Karpas-422 (cell line): ENCODE measurements at places on chromosomes 3 and 15.
A peak's percentile ranks its signal among the peaks of the same experiment; 100 is the strongest.

DNA sequence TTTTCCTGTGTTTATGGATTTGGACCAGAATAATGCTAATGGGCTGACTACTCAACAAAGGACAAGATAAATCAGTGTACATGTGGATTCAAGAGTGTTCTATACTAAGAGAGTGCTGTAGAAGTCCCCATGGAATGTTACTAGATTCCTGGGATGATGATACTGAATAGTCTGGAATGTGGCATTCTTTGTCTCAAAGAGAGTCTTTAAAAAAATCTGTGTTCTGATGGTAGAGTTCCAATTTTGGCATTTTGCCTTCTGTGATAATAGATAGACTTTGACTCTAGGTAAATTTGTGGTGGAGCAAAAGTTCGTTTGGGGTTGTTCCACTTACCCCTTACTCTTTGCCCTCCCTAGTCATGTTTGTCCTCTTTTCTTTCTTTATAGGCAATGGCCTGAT, 43.7 kb downstream of the NMD3 start:
- no peak for DNase-seq

DNA sequence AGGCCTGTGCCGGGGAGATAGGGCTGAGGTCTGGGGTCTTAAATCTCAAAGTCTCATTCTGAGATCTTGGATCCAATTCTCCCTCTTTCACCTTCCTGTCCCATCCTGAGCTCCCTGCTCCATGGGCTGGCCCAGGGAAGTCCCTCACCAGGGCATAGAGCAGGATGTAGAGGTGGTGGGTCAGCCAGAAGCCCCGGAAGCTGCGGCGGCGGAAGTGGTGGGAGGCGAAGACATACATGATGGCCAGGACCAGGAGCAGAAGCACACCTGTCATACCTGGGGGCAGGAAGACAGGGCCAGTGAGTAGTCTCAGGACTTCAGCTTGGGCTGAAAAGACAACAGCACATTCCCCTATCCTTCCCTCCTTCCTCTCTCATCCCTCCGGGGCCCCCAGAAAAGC, 16.5 kb downstream of the DUOX2 start:
- no peak for DNase-seq

DNA sequence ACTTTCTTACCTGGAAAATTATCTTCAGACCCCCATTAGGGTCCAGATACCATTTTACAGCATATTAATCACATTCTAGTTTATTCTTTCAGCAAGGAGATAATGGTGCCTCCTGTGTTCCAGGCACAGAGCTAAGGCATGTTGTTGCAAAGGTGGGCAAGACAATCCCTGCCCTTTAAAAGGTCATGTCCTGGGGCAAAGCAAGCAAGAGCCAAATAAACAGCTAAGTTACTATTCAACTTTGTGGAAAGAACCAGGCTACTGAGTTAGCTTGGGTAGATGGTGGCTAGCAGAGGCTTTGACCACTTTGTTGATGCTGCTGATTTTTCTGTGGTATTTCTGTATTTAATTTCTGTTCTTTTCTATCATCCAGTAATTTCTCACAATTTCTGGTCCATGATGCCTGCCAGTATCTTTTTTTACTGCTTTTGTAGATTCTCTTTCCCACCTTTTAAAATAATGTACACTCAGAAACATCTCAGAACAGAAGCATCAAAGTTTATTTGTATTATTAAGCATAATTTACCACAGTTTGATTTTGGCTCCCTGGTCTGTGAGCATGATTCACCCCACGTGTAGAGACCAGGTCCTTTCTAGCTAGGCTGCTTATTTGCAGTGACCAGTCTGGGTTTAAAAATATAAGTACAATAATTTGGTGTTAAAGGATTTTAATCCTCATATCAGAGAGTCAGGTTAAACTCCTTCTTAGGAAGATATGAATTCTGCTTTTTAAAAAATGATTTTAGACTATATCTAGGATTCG, 71.5 kb downstream of the LRRC28 start:
- no peak for DNase-seq

DNA sequence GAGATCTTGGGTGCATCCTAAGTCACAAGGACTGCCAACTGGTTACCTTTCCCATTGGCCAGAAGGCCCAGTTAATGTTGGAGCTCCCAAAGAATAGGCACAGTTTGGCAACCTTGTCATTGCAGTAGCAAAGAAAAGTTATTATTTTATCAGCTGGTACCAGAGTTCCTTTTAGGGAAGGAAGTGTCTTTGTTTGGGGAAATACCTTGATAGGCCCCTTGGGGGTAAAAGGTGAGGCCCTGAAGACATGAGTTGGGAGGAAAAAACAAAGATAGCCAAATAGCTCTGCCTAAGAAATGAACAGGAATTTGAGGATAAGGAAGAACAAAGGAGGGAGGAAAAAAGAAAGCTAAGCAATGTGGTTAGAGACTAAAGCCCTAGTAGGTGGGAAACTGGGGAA, 85.8 kb downstream of the ANP32A start:
- DNase-seq = peak; percentile 35

DNA sequence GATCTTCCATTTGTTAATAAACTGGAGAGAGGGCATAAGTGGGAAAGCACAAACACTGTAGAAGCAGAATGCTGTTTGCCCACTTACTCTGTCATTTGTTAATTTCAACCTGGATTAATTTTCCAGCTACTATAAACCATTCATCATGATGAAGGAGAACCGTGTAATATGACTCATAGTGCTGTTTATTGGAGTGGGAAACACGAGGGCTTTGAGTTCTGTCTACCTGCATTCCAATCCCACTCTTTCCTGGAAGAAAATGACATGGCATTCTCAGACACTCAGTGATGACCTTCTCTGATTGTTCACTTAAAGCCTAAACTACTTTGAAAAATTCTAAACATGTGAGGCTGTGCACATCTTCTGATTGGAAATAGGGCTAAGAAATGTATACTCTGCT, 826.7 kb downstream of the AGBL1 start:
- no peak for DNase-seq

DNA sequence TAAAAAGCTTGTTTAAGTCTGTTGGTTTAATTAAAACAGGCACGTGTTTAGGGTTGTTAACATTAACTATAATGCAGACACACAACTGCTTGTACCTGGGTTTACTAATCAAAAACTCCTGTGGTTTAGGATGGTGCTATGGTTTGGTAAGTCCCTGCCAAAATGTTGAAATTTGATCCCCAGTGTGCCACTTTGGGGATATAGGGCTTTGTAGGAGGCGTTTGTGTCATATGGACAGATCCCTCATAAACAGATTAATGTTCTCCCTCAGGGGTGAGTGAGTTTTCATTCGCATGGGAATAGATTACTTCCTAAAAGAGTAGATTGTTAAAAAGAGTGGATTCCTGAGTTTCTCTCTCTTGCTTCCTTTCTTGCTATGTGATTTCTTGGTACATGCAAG, 18.7 kb upstream of the GK5 start:
- no peak for DNase-seq

DNA sequence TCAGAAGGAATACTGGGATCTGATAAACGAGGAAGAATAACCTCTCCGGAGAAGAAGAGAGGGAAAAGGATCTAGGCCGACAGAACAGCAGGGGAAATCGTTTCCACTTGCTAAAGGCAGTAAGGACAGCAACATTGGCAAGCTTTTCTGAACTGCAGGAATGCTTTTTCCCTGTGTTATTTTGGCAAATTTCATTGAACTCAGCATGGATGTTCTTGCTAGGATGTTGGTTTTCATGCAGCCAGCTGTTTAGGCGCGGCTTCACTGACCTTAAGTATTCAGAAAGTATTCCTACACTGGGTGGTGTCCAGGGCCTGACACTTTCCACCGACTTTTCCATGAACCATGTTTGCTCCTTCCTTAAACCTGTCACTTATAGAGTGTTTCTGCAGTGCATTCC, 489.7 kb downstream of the CNTN3 start:
- DNase-seq = no peak

DNA sequence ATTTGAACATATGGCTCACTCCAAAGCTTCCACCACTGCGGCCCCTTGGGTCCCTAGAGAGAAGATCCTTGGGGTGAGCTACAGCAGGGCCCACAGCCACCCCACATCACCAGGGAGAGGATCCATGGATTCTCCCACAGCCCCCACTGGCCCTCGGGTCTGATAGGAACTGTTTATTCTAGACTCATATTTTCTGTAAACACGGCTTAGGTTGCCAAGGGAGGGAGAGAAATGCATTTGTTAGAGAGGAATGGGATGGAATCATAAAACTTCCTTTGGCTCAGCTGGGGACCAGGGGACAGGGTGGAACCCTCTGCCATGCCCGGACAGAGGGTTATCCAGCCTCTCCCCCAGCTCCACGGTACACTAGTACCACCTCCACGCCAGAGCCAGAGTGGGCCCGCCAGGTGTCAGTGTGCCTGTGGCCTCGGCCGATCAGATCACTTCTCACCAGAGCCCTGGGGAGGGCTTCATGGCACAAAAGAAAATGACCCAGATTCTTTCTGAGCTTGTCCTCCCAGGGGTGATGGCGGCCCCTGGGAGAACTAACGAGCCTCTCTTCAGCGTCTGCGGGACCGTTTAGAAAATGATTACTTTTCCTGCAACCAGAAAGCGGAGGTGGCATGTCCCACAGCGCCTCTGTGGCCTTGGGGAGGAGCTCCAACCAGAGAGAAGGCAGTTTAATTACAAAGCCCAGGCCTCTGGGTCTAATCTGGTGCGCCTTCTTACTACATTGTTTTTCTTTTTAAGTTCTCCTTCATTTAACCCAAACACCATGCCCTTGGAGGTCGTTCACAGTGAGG, 33.7 kb downstream of the ADCY5 start:
- DNase-seq = no peak

DNA sequence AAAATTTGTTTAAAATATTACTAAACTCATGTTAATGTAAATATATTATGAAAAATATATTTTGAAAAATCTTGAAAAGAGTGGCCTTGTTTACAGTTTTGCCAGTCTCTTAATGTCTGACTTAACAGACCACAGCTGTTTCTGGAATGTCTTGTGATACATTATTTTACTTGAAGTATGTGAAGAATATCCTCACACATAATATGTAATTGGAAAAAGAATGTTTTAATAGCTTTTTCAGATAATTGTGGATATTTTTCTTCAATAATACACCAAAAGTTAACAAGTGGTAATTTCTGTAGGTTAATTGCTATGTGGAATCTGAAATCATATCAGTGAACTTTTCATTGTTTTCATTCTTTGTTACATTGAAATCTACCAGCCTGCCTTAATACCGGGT, 101.3 kb downstream of the UBE2E2 start:
- DNase-seq = no peak

GRCh38 chr3:55723653-55724406, 236.7 kb upstream of the WNT5A start:
- DNase-seq = peak; percentile 89

GRCh38 chr15:38002883-38003477, 68.5 kb downstream of the TMCO5A start:
- DNase-seq = peak; percentile 88

GRCh38 chr3:3683261-3683660, 116.0 kb upstream of the LRRN1 start:
- DNase-seq = no peak

- no peak for DNase-seq
These were observed 3.3 kb downstream of the AMIGO3 start for GRCh38 chr3:49716169-49716568.

DNA sequence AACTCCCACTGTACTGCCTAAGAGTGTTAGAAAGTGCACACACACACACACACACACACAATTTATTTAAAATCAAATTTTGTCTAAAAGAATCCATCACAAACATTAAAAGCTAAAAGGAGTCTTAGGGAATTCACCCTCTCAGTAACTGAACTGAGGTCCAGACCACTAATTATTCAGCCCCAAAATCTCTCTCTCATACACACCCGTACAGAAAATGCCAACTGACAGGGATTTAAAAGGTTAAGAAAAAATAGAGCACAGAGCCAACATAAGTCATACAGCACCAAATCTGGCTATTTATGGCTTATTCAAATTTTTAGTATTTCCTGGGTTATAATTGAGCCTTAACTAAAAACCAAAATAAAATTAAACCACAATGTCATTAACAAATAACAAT, 20.7 kb downstream of the GBE1 start:
- DNase-seq = no peak

DNA sequence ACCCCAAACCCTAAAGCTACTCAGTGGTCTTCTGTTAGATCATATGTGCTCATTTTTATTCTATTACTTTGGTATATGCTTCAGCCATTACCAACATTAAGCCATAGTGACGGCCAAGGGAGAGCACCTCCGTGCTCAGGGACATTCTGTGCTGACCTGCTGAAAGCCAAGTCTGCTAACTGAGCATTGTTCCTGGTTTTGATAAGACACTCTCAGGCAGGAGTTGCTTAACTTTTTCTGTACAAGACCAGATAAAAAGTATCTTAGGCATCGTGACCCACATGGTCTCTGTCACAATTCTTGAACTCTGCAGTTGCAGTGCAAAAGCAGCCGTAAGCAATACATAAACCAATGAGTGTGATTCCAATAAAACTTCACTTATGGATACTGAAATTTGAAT, 100.6 kb downstream of the KLHL25 start:
- no peak for DNase-seq

- DNase-seq = no peak
These were observed 596.9 kb downstream of the ZBBX start for GRCh38 chr3:166783206-166783605.

- DNase-seq = no peak
These were observed 701.3 kb downstream of the EPHA3 start for GRCh38 chr3:89808680-89809197.

DNA sequence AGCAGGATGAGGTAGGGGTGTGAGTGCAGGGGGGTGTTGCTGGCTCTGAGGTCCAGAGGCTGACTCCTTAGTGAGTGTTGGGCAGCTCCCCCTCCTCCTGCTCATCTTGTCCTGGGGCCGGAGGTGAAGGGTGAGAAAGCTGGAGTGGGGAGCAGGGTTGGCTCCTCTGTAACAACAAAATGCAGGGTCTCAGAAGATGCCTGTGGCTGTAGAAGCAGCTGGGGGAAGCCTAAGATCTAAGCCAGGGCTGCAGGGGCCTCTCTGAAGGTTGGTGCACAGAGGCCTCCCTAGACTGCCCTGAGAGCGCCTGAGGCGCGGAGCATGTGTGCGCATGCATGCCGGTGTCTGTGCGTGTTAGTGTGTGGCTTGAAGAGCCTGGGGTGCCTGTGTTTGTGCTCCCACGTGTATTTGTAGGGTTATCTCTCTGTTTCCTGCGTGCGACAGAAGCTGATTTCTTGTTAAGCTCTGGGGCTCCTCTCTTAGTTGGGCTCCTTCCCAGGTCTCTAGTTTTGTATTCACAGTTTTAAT, 5.3 kb upstream of the HDAC11 start:
- no peak for DNase-seq

DNA sequence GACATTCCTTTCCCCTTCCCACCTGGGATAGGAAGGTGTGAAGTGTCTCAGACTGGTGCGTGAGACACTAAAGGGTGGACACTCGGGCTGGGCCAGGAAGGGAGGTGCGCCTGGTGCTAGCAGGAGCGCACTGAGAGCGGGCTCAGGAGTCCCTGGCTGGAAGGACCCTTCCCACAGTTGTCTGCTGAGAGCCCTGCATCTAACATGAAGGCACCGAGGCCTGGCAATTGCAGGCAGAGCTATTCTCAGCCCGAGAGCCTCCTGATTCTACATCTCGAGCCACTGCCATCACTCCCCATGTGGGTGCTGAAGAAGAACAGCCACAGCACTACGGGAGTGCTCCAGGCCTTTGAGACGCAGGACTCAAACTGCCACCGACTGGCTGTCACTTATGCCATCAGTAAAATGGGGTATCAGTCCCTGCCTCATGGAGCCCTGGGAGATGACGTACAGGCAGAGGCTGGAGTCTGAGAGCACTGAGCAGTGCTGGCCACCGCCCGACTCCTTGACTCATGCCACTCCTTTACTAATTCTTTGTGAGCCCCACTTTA, 159.4 kb downstream of the KLF13 start:
- DNase-seq = no peak
